ENCODE measurements at places on chromosomes 2 and 18.

DNA sequence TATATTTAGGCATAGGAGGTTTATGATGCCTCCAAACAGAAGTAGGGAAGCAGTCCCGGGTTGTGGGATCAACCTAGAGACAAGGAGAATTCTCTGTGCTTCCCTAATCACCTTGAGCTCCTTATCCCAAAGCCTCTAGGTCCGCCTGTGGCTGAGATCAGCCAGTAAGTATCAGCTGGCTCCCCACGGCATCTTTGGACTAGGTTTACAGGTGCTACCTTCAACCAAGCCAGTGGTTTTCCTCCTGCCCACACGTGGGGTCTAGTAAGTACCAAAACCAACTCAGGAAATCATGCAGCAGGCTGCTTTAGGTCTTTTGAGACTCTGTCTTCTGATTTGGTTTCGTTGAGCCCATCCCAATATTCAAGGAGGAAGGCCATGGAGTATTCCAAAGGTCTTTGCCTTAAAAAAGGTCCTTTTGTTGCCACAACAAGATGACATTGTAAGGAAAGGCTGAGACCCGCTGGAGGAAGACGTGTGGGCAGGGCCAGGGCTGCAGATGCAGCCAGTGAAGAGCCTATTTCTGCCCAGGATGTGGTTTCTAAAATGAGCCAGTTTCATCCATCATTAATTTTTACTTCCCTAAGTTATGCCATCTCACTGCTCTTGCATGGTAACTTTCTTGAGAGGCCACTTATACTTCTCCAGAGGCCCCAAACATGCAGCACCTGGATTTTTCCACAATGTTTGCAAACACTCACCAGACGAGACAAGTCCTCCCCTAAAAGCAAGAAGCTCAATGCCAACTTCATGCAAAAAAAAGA lies 248.7 kb downstream of the RNF152 start:
- no peak for DNase-seq

- DNase-seq, result no peak
Observed at GRCh38 chr2:239015218-239015900, 167.5 kb downstream of the TWIST2 start.

GRCh38 chr2:119232666-119232993 lies 9.0 kb downstream of the STEAP3 start:
- DNase-seq, result no peak

DNA sequence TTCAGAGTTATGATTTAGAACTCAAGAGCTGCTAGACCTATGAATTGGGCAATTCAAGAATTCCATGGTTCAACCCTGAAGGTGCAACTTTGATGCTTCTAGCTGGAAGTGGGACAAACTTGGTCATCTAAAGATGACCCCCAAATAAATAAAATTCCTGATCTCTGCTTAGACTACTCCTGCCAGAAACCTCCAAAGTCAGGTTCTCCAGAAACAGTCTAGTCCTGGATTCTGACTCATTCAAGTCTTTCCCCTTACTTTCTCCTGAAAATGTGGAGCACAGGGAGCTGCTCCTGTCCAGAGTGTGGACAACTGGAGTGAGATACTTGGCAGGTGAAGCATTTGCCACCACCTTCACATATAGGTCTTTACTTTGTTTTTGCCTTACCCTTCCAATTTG lies 557.7 kb upstream of the TNP1 start:
- no peak for DNase-seq

- no peak for DNase-seq
Observed at GRCh38 chr2:16223161-16223840, 283.0 kb downstream of the MYCN start.

DNA sequence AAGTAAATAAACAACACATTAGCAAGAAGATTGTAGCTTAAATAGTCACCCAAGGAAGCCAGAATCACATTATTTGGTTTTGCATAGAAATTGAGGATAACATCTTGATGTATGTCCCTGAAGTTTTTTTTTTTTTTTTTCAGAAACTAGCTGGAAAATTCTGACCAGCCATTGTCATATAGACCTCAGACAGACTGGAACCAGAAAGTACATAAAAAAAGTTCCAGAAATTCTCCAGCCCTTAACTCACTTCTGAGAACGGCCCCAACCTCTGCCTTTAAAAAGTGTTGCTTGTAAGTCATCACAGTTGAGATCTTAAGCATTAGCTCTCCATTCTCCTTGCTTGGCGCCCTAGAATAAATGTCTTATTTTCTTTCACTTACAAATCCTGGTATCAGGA lies 350.5 kb downstream of the CCDC85A start:
- no peak for DNase-seq

- no peak for DNase-seq
Observed at GRCh38 chr2:74499267-74499939, at the start of gene LBX2. Gene LBX2, minus strand, starts transcription at chr2:74499603. Its CDS starts 66 bp downstream, at chr2:74499537.

Measured in cerebellar nuclear complex (tissue), 1 donor.